NCI-H2029 treated with DMSO at 0.1 percent for 48 hours (cell line): ENCODE measurements at places on chromosomes 3 and 15.

DNA sequence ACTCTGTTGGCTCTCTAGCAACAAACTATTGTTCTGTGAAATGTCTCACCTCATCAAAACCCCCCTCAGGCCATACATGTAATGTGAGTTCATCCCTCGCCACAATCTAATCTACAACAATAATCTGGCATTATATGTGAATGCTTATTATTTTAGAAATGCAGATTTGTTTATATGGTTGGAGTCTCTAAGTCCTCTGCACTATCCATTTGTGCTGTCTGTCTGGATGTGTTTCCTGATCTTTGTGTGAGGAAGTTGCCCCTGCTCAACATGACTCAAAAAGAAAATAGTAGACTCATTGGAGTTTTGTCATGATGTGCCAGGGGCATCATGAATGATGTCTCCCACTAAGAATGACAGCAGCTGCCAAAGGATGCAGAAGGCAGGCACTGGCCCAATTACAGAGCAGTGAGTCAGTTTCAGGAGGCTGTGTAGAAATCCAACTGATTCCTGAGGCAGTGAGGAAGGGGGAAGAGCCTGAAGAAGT, 161.6 kb upstream of the PDZRN3 start:
- DNase-seq: no peak

DNA sequence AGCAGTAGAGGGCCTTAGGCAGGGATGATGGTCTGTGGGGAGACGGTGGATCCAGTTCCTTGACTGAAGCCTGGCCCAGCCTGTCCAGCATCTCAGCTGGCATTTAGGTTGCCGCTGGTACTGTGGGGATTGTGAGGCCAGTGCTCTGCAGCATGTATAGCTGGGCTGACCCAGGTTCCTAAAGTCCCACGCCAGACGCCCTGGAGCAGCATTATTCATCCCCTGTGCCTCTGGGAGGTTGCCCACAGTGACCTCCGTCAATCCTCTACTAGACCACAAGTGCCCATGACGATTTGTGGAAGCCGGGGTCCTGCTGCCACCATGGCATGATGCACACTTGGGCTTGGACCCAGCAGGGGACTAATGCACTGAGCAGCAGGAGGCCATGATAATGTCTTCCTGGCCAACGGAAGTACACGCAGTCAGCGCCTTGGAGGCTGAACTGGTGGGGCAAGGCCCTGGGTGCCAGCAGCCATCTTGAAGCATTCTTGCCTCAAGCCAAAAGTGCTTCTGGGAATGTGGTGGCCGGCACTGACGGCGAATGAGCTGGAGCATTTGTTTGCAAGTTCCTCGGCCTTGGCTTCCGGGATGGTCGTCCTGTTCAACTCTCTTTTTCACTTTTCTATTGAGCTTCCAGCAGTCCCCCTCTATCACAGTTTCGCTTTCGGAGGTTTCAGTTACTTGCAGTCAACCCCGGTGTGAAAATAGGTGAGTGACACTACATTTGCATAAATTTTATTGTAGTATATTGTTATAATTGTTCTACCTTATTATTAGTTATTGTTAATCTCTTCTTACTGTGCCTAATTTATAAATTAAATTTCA, 949.4 kb downstream of the ROBO1 start:
- no peak for DNase-seq

GRCh38 chr15:46091860-46092450, 457.1 kb downstream of the SQOR start:
- DNase-seq: peak; percentile 26

- no peak for DNase-seq
Observed at GRCh38 chr3:39870706-39871105, 61.3 kb downstream of the MYRIP start.

GRCh38 chr3:117735481-117736101, 1026.0 kb downstream of the TUSC7 start:
- DNase-seq: no peak

GRCh38 chr3:167095976-167096375, 284.1 kb downstream of the ZBBX start:
- no peak for DNase-seq

DNA sequence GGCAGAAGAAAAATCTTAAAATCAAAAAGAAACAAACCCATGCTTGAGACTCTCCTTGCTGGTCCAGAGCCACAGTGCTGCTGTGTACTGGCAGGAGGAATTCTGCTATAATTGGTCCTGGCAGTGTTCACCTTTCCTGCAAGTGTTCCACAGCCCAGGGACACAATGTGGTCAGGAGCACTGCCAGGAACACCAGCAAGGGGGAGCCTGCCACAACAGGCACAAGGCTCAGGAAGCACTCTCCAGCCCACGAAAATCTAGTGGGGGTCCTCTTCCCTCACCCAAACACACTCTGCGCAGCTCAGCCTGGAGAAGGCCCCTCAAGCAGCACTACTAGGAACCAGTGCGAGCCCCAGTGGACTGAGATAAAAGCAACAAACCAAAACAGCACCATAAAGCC, 92.9 kb downstream of the UBE3A start:
- DNase-seq: no peak

GRCh38 chr15:43523646-43524045, 6.2 kb downstream of the MAP1A start:
- DNase-seq: no peak

DNA sequence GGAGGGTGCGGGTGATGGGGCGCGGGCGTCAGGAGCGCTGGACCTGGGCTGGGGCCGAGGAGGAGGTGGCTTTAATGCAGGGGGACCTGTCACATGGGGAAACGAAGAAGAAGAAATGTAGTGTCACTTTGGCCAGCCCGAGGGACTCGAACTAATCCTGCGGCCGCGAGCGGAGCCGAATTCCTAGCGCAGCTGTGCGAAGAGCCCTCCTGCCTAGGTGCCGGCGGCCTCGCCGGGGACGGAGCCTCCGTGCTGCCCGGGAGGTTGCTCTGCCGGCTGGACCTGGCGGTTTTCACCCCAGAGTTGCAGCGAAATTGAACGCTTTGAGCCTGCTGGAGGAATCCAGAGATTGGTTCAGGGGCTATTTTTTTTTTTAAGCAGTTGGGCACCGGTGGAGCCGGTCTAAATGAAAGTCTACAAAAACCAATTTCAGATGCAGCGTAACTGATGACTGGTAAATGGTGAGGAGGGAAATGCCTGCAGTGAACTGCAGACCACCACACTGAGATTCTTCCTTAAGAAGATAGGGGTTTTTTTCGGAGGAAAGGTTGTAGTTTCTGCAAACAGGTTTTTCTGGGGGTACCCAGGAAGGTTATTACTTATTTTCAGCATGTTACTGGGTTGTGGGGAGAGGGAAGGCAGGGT, 662 bp downstream of the TMEM108 start:
- no peak for DNase-seq

- no peak for DNase-seq
Observed at GRCh38 chr15:39908186-39908585, 11.9 kb downstream of the GPR176 start.

GRCh38 chr15:83871808-83872559, 218.1 kb downstream of the ADAMTSL3 start:
- no peak for DNase-seq

DNA sequence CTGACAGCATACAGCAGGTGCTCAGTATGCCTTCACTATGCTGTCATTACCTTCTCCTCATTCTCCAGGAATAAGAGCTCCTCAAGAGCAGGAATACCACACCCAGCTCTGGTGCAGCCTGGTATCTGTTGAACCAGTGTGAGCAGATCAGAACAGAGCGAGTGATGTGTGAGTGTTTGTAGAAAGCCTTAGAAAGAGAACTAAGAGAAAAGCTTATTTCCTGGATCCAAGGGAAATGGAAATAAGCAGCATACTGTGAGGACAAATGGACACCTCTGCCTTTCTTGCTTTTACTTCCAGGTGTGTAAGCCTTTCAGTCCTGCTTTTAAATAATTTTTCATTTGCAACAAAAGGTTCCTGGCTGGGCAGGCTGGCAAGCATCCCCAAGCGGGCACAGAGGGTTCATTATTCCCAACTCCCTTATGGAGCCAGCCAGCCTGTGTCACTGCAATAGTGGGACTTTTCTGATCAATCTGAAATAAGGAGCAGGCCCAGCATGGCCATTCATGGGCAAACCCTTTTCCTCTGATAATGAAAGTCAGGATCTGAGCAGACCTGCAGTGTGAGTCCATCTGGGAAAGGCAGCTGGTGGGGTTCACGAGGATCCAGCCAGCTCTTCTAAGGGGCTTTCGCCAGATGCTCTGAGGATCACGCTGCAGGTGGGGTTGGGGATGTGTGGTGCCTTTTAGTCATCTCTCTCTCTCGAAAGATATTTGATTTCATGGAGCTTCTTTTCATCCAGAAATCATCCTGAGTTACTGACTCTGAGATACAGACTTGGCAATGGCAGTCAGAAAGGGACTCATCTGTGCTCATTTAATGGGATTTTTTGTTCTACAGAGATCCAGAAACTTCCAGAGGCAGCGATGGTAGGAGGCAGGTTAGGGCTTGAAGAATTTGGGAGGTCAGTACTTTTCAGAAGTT, 594.9 kb upstream of the CFAP20DC start:
- no peak for DNase-seq

GRCh38 chr3:47932421-47932820, 83.8 kb downstream of the MAP4 start:
- no peak for DNase-seq
